Right renal pelvis (tissue), 4 donors: ENCODE measurements at places on chromosomes 3 and 15.

DNA sequence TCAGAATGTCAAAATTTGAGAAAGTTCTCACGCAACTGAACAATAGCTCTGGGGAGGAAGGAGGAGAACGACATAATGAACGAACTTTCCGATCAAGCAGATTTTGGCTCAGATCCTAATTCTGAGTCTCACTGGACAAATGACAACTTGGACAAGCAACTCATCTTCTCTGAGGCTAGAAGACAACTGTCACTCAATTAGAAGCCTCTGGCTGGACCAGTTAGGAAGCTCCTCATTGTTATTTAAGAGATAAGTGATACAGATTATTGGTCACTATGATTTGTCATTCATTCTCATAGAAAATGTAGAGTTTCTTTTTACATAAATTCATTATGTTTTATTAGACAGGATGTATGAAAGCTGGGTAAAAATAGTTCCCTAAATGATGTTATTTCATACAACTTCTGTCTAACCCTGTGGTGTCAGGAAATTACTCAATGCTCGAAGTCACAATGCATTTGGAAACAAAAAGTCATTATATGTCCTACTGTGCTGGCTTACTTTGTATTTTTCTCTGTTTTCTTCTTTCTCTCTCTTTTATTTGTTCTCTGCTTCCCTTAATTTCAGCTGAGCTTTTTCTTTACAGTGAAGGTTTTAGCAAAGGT lies 11.0 kb upstream of the C3orf49 start:
- no peak for DNase-seq

DNA sequence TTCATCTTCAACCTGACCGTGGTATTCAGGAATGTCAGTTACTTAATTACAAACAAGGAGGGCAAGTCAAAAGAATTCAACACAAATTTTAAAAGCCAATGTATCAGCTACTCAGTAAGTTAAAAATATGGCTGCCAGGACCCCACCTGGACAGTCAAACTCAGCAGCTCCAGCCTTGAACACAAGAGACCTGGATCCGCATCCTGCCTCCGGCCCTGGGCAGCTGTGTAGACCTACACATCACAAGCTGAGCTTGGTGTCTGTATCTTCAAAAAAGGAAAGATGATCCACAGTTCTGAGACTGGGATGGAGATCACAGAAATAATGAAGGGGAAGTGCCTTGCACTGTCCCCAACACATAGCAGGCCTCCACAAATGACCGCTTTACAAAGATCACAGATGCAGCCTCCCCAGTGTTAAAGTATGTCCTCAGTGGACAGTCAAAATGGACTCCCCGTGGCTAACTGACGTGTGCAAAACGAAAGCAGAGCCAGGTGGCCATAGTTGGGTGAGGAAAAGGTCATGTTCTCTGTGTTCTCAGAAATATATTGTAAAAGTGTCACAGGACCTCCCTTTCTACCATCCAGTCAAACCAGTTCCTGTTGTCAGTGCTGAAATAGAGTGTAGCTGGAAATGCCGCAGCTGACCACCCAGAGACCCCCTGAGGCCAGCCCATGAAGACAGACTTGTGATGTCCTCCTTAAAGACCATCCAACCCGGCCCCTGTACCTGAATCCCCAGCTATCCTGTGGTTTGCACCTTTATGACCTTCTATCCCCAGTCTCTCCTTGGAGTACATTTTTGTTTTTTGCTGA lies 168.5 kb upstream of the NSMCE3 start:
- no peak for DNase-seq

DNA sequence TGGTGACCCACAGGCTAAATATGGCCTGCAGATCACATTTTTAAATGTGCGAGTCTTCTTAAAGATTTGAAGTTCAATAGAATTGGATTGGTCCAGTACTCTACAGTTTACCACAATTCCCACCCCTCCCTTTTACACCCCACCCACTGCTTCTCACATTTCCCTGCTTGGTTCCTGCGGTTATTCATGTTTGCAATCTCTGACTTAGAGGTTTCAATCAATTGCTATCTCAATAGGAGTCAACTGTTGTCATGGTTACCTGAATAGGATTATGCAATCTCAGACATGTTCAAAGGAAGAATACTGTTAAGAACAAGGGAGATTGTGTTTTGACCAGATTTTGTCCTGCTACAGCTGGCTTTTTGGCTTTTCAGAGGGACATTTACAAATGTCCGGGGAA lies 4.9 kb upstream of the C3orf49 start:
- DNase-seq, result no peak

- DNase-seq, result no peak
Observed at GRCh38 chr3:99500485-99500884, 137.9 kb upstream of the COL8A1 start.

- no peak for DNase-seq
Observed at GRCh38 chr3:115085197-115085865, 61.8 kb downstream of the ZBTB20 start.

- no peak for DNase-seq
Observed at GRCh38 chr15:51083641-51084166, 11.0 kb downstream of the TNFAIP8L3 start.

- no peak for DNase-seq
Observed at GRCh38 chr3:128578346-128578745, 72.3 kb downstream of the RPN1 start.

DNA sequence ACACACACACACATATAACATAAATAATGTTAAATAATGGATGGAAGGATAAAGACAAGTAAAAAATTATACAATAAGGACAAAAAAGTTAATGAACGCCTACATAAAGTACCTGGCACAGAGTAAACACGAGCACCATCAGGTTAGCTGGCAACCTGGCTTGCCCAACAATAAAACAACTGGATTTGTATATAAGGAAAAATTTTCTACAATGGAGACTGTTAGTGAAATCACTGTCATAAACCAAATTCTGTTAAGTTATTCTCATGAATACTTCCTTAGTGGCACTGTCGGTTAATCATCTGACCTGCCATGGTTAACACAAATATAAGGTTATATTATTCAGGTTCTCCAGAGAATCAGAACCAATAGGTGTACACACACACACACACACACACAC lies 54.8 kb downstream of the DPH6 start:
- no peak for DNase-seq

- DNase-seq, result no peak
Observed at GRCh38 chr3:183268366-183268765, 15.3 kb downstream of the B3GNT5 start.

DNA sequence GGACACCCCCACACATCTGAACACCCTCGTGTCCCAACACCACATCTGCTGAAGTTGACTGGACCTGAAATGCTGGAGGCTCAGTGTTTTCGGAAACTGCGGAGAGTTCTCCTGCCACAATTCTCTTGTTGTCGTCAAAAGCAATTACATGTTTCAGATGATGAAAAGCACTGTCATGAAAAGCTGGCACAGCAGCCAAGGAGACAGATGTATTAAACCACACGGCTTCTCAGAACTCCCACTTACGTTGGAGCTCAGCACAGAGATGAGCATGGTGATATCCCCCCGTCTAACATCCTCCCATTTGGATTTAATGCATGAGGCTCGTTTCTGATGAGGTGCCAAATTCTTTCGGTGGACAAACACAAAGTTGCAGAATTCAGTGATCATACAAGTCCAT lies 180.1 kb downstream of the RORA start:
- no peak for DNase-seq
